ENCODE measurements at places on chromosomes 5 and 9.

GRCh38 chr9:20618361-20618802 is 3.9 kb downstream of the MLLT3 start:
- no peak for DNase-seq

DNA sequence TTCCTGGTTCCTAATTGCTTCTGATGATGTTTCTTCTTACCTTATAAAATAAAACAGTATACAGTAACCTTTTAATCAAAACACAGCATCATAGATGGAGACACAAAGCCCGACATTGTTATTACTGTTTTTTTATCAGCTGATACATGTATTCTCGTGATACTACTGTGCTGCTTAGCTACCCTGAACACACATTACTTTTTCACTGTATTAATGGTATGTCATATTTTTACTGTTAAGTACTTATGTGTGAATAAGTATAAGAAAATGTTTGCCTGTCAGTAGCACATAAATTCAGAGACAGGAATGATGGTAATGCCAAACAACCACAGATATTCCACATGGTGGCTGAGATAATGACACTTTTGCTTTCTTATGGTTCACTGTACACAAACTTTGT is 68.7 kb downstream of the RAB24 start:
- DNase-seq = no peak

- DNase-seq = no peak
Observed at GRCh38 chr5:174139623-174140022, 94.1 kb downstream of the NSG2 start.

- no peak for DNase-seq
Observed at GRCh38 chr5:35067985-35068384, 20.2 kb upstream of the AGXT2 start.
